NCI-H510A treated with DMSO at 0.1 percent for 48 hours (cell line): ENCODE measurements at places on chromosomes 7 and 10.

DNA sequence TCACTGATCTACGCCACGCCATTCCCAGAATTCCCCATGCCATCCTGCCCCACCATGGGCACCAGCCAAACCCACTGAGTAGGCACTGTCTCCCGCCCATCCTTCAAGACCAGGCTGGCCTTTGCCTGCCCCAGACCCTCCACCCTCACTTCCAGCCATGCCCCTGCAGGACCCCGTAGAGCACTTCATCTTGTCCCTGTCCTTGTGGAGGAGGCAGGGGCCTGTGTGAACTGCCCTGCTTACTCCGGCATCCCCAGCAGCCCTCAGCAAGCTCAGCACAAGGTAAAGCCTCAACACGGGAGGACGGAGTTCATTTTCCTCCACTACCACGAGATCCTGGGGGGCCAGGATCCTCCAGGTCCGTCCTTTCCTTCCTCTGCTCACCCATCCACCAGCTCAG, 577.7 kb downstream of the PTPRN2 start:
- DNase-seq, result no peak

DNA sequence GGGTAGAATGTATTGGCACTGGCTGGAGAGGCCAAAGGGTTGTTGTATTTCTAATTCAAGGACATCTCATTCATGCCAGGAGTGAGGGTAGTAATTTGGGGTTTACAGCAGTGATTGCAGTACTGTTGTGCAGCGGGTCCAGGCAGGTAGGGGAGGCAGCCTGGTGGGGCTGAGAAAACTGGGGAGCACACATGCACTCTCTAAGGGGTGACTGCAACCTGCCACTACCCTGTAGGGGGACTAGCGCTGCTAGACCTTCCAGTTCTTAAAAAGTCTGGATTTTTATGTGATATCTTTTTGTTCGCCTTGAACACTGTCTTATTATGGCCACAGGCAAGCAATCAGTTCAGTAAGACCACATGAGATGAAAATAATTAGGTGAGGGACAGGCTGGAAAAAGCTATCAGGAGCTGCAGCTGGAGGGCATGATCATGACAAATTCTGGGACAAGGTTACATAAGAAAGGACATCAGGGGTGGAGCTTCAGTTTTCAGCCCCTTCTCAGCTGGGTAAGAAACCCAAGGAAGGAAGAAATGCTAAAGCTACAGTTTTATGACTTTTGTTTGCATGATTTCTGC, 149.0 kb downstream of the ARHGAP21 start:
- DNase-seq, result no peak

DNA sequence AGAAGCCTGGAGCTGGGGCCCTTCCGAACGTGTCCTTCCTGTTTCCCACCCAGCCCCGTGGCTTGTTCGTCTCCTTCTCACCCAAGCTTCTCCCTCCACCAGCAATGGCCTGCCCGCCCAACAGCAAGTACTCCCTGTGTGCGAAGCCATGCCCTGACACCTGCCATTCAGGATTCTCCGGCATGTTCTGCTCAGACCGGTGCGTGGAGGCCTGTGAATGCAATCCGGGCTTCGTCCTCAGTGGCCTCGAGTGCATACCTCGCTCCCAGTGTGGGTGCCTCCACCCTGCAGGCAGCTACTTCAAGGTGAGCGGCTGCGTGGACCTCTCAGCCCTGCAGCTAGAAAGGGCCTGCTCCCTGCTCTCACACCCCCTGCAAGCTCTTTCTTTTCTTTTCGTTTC, 31.9 kb downstream of the ZAN start:
- DNase-seq, result no peak

- DNase-seq, result no peak
Observed at GRCh38 chr10:15539262-15539661, 168.2 kb upstream of the FAM171A1 start.

GRCh38 chr7:82019551-82020475, 250.0 kb upstream of the HGF start:
- no peak for DNase-seq

- peak; percentile 89 for DNase-seq
Observed at GRCh38 chr10:98309366-98310355, 41.7 kb upstream of the LOXL4 start.
